ENCODE measurements at places on chromosomes 7 and 10. TPM values are rescaled to one million over a fixed set of nuclear protein-coding genes. Genes with fewer than 3 reads are reported as not detected.

Gene VOPP1
- total RNA-seq = 40.8 TPM

- DNase-seq = no peak
Observed at GRCh38 chr7:156176039-156176438, 363.8 kb upstream of the SHH start.

DNA sequence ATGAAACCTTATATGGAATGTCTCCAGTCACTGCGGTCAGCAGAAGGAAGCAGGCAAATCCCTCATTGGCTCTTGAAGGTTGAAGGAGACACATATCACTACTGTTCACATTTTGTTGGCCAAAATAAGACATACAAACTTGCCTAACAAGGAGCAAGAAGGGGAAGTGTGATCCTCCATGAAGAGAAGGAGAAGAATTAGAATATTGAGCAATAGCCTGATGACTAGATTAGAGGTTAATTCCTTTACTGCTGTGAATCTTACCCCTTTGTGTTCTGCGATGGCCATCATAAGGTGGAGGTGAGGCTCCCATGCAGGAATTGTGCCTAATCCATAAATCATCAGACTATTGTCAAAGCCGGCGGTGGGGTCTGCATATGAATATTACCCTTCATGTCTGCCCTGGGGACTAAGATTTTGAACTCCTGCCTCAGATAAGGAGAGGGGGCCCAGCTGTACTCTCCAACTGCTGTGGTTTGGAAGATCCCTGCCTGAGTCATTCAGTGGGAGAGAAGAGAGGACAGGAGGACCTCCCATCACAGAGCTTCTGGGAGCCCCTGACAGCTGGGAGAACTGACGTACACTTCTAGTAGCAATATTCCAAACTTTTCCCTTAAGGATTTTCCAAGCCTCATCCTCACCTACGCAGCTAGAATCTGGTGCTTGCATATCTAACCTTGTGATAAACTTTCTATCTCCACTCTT lies 398.5 kb downstream of the REEP3 start:
- DNase-seq = no peak

- no peak for DNase-seq
Observed at GRCh38 chr7:1794888-1795542, 124.9 kb downstream of the ELFN1 start.

DNA sequence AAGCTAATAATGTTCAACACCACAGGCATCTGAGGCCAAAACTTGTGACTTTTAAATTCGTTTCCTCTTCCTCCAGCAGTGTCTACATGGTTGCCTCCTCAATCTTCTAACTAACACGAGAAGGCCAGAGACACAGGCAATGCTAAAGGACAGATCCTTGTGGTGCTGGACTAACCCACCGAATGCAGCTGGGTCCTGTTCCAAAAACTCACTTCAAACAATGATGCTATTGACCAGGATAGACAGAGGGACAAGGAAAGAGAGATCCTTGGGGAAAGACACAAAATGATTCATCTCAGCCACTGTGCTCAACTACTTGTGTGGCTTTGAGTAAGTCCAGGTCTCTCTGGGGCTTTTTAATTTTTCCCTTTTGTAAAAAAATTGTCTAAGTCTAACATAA lies 107.6 kb downstream of the KCNMA1 start:
- no peak for DNase-seq

Gene OPN4
- not detected for total RNA-seq

DNA sequence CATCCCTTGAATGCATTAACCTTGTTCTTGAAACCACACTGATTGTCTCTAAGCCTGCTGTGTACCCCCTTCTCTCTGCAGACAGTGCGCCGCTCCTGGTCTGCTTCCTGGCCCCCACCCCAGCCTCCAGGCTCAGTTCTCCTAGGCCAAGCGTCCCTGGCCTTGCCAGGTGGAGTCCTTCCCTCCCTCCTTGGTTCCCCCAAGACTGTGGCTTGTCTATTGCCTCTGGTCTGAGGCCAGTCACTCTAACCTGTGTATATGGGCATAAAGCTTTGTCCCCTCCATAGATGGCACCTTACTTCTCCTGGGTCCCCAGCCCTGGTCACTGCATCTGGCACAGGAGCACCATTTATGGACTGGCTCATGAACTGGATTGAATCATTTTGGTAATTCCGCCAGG lies 133.5 kb upstream of the EEPD1 start:
- no peak for DNase-seq
